ENCODE measurements at places on chromosomes 1 and 21.

DNA sequence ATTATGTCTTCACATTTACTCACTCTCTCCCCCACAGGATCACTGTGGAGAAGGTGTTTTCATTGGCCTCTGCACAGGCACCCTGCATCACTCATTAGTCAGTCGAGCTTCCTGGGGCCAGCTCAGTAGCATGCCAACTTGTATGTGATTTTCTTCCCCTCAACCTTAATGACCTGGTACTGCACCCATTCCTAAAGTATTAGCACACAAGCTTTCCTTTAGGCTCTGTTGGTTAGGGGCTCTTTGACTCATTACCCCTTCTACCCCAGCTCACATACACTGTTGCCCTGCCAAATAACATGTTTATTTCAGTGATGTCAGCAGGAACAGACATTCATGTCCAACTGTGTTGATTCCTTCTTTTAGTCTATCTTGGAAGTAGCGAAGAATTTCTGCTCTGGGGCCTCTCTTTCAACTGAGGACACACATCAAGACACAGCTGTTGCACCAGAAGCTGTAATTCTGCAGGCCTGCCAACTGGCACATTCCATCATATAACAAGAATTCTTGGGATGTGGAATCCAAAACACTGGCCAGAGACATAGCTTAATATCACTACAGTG is 603.5 kb upstream of the ADAMTS5 start:
- DNase-seq: no peak

- no peak for DNase-seq
Observed at GRCh38 chr1:69191335-69191734, 376.4 kb upstream of the LRRC7 start.

- DNase-seq: no peak
Observed at GRCh38 chr1:228405979-228406228, 731 bp downstream of the TRIM11 start.

- DNase-seq: no peak
Observed at GRCh38 chr21:29487154-29487553, 188.4 kb downstream of the BACH1 start.

GRCh38 chr1:91948097-91948496 is 1.1 kb upstream of the BRDT start:
- no peak for DNase-seq

DNA sequence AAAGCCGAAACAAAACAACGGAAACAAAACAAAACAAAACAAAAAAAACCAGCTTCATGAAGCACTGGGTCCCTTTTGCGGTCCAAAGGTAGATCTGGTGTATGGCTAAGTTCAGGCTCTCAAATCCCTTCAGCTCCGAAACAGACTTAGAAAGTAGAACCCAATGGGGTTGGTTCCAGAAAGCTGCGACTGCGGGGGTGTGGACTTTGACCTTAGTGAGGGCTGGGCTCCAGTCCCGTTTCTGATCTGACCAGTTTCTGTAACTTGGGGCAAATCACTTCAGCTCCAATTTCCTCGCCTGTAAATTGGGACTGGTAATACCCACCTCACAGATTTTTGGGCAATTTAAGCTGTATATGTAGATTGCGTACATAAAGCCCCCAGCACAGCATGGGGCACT is 105.2 kb downstream of the ZSCAN20 start:
- DNase-seq: no peak

GRCh38 chr1:11526071-11526895 is 47.3 kb downstream of the DISP3 start:
- peak; percentile 46 for DNase-seq

DNA sequence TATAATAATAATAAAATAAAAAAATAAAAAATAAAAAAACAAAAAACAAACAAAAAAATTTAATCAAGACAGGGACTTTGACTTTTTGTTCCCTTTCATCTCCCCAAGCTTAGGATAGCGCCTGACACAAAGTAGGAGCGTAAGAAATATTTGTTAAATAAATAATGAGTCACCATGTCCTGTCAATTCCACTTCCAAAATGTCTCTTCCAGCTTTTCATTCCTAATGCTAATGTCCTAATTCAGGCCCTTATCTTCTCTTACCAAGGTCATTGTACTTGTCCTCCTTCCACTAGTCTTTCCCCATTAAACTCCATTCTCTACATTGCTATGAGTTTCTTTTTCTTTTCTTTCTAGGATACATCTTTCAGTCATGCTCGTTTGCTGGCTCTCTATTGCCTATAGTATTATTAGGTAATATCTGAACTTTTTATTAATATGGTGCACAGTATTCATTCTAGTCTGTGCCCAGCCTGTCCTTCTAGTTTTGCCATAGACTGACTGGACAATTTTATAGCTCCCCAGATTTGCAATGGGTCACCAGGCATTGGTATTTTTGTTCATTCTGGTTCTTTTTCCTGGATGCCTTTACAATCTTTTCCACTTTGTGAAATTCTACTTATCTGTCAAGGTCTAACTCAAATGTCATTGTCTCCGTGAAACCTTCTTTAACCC is 11.4 kb downstream of the NEXN start:
- no peak for DNase-seq

GRCh38 chr1:219367496-219367895 is 193.8 kb downstream of the LYPLAL1 start:
- no peak for DNase-seq

DNA sequence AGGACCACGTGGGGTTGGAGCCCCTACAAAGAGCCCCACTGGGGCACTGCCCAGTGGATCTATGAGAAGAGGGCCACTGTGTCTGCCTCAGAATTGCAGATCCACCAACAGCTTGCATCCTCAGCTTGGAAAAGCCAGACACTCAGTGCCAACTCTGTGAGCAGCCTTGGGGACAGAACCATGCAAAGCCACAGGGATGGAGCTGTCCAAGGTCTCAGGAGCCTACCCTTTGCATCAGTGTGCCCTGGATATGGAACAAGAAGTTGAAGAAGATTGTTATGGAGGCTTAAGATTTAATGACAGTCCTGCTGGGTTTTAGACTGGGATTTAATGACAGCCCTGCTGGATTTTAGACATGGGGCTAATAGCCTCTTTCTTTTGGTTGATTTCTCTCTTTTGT is 1670.9 kb downstream of the PLA2G4A start:
- DNase-seq: no peak

GRCh38 chr1:18716785-18717678 is 86.4 kb downstream of the PAX7 start:
- DNase-seq: no peak

DNA sequence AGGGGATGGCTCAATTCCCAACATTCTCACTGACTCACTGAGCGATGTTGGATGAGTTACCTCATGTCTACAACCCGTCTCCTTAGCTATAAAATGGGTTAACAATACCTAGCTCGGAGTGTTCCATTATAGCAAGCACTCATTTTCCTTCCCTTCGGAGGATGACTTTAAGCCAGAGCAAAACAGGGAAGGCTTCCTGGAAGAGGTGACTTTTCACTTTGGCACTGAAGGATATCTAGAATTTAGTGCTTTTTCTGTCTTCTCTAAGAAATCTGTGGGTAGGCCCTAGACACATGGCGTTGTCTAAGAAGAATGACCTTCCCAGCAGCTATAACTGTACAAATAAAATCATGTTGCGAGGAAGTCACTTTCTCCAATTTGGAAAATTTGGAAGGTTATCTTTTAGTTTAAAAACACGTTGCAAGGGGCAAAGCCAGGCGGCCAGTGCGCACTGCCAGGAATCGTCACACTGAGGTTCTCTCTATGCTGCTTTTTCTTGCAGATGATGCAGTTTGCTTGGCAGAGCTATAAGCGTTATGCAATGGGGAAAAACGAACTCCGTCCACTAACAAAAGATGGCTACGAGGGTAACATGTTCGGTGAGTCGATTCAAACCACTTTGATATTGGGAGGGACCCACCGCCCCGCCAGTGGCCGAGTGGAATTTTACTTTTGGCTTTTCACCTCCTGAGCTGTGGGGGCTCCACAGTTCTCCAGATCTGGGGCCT is 69.5 kb downstream of the MAN1C1 start:
- DNase-seq: no peak

DNA sequence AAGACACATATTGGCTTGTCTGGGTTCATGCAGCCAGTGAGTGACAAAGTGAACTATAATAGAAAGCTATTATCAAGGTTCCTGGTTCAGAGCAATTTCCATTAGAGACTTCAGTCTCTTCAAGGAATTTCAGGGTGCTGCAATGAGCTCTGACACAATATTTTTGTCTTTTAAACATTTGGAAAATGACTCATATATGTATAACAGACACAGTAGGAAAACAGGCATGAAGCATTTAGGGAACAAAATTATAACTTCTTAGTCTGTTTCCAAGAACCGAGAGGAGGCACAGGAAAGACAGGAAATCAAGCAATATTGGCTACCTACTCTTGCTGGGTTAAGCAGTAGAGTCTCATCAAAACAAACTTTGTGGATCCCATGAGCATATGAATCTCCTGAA is 170.4 kb downstream of the PTPRC start:
- DNase-seq: no peak

- no peak for DNase-seq
Observed at GRCh38 chr1:41462680-41463004, 21.8 kb downstream of the EDN2 start.

DNA sequence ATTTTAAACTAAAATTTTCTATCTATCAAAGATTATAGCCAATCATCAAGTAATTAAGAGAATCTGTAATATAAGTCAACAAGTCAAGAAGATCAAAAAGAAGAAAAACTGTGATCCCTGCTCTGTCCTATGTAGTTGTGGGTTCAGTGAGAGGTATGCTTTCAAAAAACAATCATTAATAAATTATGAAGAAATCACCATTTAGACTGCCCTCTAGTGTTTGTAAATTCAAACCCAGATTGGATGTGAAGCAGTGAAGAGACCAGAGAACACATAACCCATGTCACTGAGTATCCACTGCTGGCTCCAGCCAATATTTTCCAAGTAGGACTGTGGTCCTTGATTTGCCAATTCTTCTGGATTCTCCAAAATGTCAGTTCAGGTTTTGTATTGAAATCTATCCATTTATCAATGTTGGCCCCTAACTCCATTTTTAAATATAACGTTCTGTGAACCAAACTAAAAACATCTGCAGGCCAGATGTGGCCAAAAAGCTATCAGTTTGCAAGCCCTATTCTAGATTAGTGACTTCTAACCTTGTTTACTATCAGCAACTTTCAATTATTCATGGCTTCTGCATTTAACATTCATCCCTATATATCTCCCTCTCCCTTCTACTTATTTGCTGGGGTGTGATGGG is 467.5 kb upstream of the CXADR start:
- DNase-seq: no peak

DNA sequence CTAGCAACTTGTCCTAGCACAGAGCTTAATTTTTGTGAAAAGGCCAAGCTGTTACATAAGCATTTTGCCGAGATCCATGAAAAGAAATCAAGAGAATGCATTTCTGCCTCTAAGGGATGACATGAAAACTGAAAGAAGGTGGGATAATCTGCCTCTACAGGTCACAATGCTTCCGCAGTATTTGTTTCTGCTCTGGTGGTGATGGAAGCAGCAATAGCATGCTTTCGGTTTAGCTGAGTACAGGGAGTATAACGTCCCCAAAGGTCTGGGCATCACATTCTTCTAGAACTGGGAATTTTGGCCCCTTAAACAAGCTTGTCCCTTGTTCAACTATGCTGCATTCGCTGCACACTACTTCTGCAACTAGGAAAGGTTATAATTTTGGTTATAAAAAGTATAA is 14.4 kb upstream of the MAGI3 start:
- no peak for DNase-seq

GRCh38 chr21:26964170-26964778 is 2.6 kb downstream of the ADAMTS5 start:
- DNase-seq: no peak

GRCh38 chr1:112744009-112744578 is 29.0 kb upstream of the PPM1J start:
- no peak for DNase-seq

DNA sequence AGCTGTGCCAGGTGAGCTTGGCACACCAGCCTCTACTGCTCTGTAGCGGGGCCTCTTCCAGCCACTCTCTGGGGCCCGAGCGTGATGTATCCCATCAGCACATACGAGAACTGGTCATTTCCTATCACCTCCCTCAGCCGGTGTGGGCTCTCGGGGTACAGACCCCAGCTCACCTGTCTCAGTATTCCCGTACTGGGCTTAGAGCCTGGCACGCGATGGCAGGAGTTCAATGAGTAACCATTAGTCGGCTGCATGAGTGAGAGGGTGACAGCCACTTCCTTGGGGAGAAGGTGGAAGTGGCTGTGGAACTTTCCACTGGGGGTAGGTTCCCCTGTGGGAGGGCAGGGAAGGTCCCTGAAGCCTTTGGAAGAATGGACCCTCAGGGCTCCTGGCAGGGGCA is 46.1 kb downstream of the ECE1 start:
- no peak for DNase-seq

DNA sequence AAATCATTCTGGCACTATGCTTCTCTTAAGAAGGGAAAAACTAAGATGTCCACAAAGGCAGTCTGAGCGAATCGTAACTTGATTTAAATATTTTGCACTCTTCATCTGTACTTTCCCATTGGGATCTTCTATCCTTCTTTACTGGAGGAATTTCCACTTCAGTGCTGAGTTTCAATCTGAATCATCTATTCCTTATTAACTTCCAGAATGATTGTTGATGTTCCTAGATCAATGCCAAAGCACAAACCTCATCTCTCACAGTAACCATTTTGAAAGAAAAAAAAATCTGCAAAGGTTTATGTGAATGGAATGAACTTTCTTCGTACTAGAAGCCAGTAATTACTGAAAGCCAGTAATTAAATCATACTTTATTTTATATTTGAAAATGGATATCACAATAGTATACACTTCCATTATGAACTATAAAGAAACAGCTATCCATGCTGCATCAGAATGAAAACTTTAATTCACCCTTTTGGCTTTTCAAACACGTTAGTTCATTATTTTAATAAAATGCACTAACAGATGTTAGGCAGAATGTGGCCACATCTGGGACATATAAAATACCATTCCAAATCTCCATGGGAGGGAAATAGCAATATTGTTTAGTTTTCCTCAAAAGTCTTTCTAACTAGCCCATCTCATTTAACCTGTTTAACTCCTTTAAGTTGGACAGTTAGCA is 5.5 kb upstream of the RNF2 start:
- DNase-seq: no peak

DNA sequence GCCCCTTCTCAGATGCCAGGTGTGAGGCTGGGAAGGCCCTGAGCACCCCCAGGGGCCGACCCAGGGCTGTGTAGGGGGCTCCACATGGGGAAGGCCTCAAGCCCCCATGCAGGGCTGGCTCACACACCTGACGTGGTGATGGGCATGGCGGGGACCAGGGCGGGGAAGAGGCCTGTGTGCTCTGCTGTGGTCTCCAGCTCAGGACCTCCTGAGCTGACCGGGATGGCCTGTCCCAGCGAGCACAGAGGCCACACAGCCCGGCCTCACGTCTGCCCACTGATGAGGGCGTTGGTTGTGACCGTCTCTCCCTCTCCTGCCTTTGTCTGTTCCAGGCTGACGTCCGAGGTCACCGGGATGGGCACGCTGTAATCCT is 40.2 kb upstream of the COL6A1 start:
- DNase-seq: no peak
